Neural crest cell (in vitro differentiated cells): ENCODE measurements at places on chromosomes 1 and 21. TPM values are rescaled to one million over a fixed set of nuclear protein-coding genes. Genes with fewer than 3 reads are reported as not detected.

DNA sequence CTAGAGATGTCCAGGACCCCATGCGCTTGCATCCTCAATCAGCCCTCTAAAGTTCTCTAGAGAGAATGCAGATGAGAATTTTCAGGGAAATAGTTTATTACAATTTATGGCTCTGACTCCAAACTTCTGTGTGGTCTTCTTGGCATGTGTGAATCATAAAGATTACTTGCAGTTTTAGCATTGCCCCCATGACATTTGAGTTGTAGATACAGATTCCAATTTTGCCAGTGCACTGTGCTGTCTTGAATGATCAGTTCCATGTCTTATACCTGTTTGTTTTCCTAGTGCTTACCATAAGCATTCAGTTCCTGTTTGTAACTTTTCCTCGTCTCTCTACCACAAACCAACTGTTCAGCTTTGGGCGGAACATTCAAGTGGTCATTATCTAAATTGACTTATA is 4.8 kb downstream of the KRTAP21-3 start:
- no peaks in the 10 kb centered on the region for H3K27me3 ChIP-seq
- DNase-seq: no peak
- H3K36me3 ChIP-seq: peaks cover 5% of the 10 kb centered on the region
- H3K4me3 ChIP-seq: no peak overlapping the region

- H3K36me3 ChIP-seq: no peaks in the 10 kb centered on the region
- no peak overlapping the region for H3K4me3 ChIP-seq
- DNase-seq: no peak
- H3K27me3 ChIP-seq: no peaks in the 10 kb centered on the region
- H3K4me1 ChIP-seq: peaks cover 23% of the 10 kb centered on the region
- H3K27ac ChIP-seq: no peak overlapping the region
These were observed 77.9 kb upstream of the ZBTB18 start for GRCh38 chr1:243973169-243973568.

- no peaks in the 10 kb centered on the region for H3K27me3 ChIP-seq
- H3K4me3 ChIP-seq: no peak overlapping the region
- no peak overlapping the region for H3K27ac ChIP-seq
- DNase-seq: no peak
These were observed 94.3 kb downstream of the DIRAS3 start for GRCh38 chr1:67956116-67956515.

DNA sequence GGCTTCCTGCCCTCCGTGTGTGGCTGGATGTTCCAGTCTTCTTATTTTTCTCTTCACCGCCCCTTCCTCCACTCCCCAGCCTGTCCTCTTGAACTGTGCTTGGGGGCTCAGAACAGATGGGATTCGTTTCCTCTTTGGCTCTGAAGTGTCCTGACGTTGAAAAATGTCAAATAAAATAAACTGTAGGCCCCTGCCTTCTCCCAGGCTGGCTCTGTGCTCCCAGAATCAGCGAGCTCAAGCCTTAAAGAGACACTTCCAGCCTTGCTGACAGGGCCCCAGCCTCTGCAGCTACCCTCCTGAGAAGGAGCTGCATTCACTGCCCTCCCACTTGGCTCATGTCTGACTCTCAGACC is 104.2 kb upstream of the IPO9 start:
- DNase-seq: no peak
- no peak overlapping the region for H3K27ac ChIP-seq
- no peaks in the 10 kb centered on the region for H3K36me3 ChIP-seq
- H3K4me1 ChIP-seq: peaks cover 35% of the 10 kb centered on the region
- no peak overlapping the region for H3K4me3 ChIP-seq

Gene ARID4B
- 43.6 and 46.0 TPM in 2 replicates for total RNA-seq

Gene CALML6
- 0.57 and 0.63 TPM in 2 replicates for total RNA-seq
